ENCODE measurements at places on chromosomes 11 and 22. TPM values are rescaled to one million over a fixed set of nuclear protein-coding genes. Genes with fewer than 3 reads are reported as not detected.

KCNA4 gene
- total RNA-seq: not detected

CSKMT gene
- 2.5 TPM for total RNA-seq

DDI1 gene
- total RNA-seq: not detected

EFCAB6 gene
- total RNA-seq: 0.23 TPM

PNPLA5 gene
- not detected for total RNA-seq

MYO18B gene
- not detected for total RNA-seq

CCDC87 gene
- 0.18 TPM for total RNA-seq

SCO2 gene
- 2.6 TPM for total RNA-seq

Data from glomerular endothelial cell (primary cell).